Progenitor cell of endocrine pancreas (in vitro differentiated cells): ENCODE measurements at places on chromosomes 12 and 14.

GRCh38 chr14:69518289-69519101 lies 34.0 kb downstream of the PLEKHD1 start:
- no peak for DNase-seq

GRCh38 chr14:51518280-51518679 lies 133.4 kb upstream of the FRMD6 start:
- DNase-seq, result no peak

- DNase-seq, result no peak
Measured at GRCh38 chr12:16506394-16506793, 99.6 kb downstream of the LMO3 start.

DNA sequence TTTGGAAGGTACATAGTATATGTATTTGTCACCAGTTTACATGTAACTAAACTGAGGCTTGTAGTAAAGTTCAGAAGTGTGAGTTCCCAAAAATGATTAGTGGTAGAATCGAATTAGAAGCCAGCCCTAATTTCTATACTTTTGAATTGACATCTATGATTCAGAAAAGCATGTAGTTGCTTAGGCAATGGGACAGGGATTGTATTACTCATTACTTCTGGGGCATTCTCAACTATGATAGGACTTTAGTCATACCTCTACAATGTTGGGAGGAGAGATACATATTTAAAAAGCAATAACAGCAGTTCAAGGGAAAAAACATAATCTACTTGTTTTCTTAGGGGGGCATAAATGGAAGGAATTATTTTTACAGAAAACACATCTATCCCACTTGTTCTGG lies 277.9 kb upstream of the E2F7 start:
- DNase-seq, result no peak

GRCh38 chr12:6167327-6168280 lies 32.6 kb upstream of the CD9 start:
- no peak for DNase-seq

DNA sequence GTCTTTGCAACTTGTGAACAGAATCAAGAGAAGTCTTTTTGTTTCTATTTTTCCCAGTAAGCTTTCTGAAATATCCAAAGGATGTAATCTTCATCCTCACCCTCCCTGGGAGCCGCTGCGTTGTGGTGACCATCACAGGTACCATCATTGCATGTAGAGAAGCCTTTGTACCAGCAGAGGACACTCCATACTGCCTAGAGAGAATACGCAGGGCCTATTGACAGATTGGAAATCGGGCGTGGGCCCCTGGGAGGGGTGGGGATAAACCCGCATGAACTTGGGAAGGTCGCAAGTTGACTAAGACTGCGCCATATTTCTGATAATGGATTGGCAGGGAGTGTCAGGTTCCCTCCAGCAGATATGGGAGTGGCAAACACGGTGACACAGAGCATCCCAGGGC lies 12.7 kb downstream of the KRT1 start:
- DNase-seq, result no peak

- no peak for DNase-seq
Measured at GRCh38 chr12:119258149-119258548, 76.4 kb upstream of the CCDC60 start.

DNA sequence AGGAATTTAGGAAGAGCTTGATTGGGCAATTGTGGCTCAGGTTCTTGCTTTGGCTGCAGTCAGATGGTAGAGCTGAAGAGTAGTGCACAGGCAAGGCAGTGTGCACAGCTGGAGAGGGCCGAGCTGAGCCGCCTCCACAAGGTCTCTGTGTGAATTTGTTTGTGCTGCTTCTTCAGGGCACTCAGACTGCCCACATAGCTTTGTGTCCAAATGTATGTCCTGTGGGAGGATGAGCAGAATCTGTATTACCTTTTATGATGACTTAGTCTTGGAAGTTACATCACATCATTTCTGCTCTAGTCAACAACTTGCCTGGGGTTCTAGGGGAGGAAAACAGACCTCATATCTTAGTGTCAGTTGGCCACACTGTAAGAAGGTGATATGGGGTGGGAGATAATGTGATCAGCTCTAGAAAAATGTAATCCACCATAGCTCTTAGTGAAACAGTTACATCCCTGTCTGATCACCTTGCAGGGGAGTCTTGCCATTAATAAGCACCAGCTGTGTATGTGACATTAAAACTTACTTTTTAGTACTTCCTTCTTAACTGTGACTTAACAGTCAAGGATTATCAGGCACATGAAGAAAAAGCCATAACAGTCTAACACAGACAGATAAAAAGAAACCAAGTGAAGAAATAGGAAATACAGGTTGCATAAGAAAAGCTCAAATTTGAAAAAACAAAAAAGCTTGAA lies 53.4 kb downstream of the RCOR1 start:
- no peak for DNase-seq

DNA sequence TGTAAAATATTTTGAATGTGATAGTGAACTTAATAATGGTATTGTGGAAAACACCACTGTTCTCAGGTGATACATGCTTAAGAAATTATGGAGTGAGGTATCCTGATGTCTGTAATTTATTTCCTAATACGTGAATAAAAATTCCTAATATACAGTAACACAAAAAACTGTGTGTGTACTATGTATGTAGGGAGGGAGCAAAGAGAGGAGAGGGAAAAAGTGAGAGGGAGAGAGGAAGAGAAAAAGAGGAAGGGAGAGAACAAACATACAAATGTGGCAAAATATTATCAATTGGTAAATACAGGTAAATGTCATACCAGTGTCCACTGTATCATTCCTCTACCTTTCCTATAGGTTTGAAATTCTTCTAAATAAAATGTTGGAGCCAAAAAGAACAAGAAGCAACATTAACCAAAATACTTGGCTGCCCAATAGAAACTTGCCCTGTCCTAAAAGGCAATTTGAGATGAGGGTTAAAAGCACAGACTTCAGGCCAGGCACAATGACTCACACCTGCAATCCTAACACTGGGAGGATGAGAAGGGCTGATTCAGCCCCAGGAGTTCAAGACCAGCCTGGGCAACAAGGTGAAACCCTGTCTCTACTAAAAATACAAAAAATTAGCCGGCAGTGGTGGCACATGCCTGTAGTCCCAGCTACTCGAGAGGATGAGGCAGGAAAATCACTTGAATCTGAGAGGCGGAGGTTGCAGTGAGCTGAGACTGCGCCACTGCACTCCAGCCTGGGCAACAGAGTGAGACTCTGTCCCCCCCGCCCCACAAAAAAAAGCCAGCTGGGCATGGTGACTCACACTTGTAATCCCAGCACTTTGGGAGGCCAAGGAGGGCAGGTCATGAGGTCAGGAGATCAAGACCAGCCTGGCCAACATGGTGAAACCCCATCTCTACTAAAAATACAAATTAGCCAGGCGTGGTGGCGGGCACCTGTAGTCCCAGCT lies 14.5 kb downstream of the R3HDM2 start:
- DNase-seq, result no peak
